CD8-positive, alpha-beta memory T cell (primary cell): ENCODE measurements at places on chromosomes 6 and 20. TPM values are rescaled to one million over a fixed set of nuclear protein-coding genes. Genes with fewer than 3 reads are reported as not detected.

The HTR1E gene
- not detected for polyA plus RNA-seq

GRCh38 chr6:13462458-13463327 is 24.7 kb downstream of the GFOD1 start:
- no peak for DNase-seq

The SLPI gene
- polyA plus RNA-seq: not detected

The PCSK2 gene
- polyA plus RNA-seq: not detected

DNA sequence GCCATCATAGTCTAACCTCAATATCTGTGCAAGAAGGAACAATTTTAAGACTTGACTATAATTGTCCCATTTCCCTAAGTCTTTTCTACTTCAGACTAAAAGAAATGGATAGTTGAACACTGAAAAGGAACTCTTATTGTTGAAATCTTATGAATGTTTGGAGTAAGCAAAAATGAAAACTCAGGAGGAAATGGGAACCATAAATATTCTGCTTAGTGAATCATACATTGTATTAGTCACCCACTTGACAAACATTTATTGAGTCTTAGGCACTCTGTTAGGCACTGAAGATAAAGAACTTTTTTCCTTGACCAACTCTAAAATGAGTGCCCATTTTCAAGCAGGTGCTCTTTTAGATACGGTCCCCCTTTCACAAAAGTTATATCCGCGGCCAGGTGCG is 8.7 kb downstream of the CCDC170 start:
- DNase-seq: no peak

The IRAK1BP1 gene
- polyA plus RNA-seq: 0.99 TPM

The GJA1 gene
- polyA plus RNA-seq: not detected

DNA sequence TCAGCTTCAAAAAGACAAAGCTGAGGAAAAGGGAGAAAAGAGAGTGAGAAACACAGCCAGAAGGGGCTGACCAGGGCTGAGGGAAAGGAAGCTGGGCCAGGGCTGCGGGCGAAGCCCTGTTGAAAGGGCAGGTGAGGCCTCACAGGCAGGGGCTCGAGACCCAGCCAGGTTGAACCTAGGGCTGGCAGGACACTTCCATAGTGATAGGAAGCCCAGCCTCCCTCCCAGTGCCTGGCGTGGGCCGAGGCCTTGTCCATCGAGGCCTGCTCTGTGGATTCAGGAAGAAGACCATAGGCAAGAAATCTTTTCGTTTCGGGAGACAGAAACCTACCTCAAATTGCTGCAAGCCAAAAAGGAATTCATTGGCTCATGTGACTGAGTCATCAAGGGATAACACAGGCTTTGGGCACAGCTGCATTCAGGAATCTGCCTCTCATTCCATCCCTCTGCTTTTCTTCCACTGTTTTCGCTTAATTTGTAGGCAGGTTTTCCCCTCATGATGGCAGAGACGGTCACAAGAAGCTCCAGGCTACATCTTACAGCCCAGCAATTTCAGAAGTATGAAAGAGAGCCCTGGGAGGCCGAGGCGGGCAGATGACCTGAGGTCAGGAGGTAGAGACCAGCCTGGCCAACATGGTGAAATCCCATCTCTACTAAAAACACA is 311.1 kb upstream of the SULF2 start:
- DNase-seq: no peak

GRCh38 chr6:21764989-21765388 is 171.4 kb downstream of the SOX4 start:
- DNase-seq: no peak

DNA sequence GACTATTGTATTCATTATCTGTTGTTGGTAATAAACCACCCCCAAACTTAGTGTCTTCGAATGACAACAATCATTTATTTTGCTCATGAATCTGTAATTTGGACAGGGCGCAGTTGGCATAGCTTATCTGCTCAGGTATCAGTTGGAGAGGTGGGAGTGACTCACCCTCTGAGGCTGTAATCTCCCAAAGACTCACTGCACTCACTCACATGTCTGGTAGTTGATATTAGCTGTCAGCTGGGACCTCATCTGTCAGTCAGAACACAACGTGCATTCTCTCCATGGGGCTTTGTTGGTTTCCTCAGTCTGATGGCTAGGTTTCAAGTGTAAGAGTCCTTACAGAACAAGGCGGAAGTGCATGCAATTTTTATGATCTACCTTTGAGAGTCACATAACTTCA is 219.0 kb upstream of the PRND start:
- DNase-seq: no peak

GRCh38 chr6:46072866-46073265 is 56.9 kb upstream of the ENPP4 start:
- DNase-seq: no peak

GRCh38 chr6:139423971-139424667 is 49.7 kb upstream of the CITED2 start:
- no peak for DNase-seq

The TPX2 gene
- polyA plus RNA-seq: 1.1 TPM

- no peak for DNase-seq
Measured at GRCh38 chr6:83960664-83961063, 72.9 kb upstream of the MRAP2 start.

GRCh38 chr6:149237464-149237863 is 80.0 kb upstream of the TAB2 start:
- DNase-seq: no peak

The RUNX2 gene
- 16.1 TPM for polyA plus RNA-seq

The KHDC1L gene
- not detected for polyA plus RNA-seq

DNA sequence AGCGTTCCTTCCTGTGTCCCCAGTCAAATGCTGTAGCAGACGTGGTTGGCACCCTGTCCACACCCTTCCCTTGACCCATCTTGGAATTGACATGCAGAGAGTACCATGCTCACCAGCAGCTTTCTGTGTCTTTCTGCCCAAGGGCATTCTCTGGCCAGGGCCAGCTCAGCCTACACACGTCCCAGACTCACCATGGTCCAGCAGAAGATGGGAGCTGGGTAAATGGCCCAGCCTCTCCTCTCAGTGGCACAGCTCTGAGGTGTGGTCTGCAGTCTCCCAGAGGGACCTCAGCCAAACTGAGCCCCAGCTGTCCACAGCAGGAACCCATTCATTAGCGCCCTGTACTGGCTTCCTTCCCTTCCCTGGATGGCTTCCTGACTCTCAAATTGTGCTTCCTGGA is 31.1 kb upstream of the BLCAP start:
- DNase-seq: no peak

DNA sequence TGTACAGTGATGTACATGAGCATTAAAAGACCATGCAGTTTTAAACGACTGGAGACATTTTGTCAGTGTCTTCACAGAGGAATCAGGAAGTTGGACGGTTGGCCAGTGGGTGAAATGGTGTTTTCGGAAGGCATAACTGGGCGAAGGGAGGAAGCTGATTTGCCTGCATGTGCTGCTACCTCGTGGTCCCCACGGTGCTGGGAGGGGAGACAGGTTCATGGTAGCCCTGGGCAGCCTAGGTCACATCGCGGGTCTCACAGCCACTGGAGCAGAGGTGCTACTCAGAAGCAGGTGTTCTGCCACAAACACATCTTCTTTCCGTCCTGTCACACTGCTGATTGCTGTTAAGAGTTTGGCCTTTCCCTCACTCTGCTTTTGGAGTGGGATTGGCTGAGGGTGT is 35.2 kb downstream of the HIVEP1 start:
- DNase-seq: no peak

DNA sequence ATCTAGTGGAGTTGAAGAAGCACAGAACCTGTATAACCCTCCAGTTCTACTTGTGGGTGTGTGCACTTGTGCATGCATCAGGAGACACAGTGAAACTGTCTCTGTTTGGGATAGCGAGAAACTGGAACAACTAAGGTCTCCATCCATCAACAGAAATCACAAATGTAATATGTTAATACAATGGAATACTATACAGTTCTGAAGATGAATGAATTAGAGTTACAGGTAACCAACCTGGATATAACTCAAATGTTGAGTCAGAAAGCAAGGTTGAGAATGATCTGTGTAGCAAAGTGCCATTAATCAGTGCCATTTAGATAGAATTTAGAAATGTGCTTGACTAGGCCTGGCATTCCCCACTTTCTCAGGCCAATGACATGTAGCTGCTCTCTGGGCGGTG is 4.6 kb upstream of the NSFL1C start:
- DNase-seq: no peak

- no peak for DNase-seq
Measured at GRCh38 chr6:108948181-108948661, 100.0 kb downstream of the ARMC2 start.

DNA sequence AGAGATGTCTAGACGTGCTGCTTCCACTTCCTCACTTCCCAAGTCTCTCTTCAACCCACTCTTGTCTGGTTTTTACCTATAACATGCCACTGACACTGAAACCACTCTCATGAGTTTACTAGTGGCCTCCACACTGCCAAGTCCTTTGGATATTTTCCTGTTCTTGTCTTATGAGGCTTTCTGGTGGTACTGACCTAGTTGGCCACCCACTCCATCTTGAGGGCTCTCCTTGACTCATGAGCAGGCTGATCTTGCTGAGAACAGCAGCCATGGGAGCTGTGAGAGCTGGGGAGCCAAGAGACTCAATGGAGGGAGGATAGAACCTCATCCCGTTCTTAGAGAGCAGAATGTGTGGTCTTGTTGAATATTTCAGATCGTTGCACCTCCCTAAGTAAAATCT is 283.4 kb upstream of the PRDM1 start:
- DNase-seq: no peak
